ENCODE measurements at places on chromosomes 6 and 20.

GRCh38 chr20:18662279-18663040 lies 74.6 kb downstream of the DTD1 start:
- no peak for DNase-seq

DNA sequence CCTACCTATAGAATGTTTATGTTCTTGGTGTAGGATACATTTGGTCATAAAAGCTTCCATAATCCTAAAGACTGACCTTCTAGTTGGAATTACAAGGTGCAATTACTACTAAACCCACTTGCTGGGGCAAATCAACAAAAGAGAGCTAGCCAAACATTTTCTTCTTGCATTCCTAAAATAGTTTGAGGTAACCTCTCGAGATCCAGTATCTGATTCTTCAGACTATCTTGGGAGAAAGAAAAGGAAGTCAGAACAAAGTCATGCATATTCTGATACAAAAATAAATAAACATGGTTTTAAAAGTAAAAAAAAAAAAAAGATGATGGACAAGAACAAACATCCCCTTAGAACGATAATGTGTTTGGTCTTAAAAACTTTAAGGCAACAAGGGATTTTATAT lies 294.2 kb upstream of the RSPO3 start:
- no peak for DNase-seq

DNA sequence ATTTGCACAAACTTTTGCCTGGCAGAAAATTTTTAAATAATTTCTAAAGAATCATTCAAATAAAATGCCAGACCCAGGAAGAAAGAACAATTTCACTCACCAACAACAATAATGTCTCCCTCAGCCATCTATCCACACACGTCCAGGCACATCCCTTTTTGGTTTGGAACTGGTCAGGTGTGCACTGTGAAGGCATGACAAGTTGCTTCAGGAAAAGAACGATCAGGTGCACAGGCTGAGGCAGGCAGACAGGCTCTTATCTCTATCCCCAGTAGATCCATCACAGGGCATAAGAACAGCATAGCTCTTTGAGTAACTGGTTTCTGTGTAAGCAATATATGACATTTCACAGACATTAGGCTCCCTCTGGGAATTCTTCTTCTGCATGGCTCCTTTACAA lies 18.1 kb upstream of the NXT1 start:
- DNase-seq = no peak

GRCh38 chr6:72464791-72465691 lies 156.8 kb upstream of the KCNQ5 start:
- DNase-seq = no peak

DNA sequence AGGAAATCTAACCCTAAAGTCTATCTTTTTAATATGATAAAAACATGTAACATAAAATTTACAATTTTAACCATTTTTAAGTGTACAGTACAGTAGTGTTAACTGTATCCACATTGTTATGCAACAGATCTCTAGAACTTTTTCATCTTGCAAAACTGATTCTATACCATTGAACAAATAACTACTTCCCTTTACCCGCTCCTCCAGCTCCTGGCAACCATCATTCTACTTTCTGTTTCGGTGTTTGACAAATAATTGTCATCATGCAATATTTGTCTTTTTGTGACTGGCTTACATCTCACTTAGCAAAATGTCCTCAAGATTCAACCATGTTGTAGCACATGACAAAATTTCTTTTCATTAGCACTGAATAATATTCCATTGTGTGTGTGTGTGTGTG lies 203.2 kb downstream of the SIM1 start:
- DNase-seq = no peak

GRCh38 chr6:2640551-2640950 lies 110.2 kb downstream of the MYLK4 start:
- no peak for DNase-seq

GRCh38 chr20:63829945-63830835 lies 874 bp downstream of the ZBTB46 start:
- DNase-seq = no peak

DNA sequence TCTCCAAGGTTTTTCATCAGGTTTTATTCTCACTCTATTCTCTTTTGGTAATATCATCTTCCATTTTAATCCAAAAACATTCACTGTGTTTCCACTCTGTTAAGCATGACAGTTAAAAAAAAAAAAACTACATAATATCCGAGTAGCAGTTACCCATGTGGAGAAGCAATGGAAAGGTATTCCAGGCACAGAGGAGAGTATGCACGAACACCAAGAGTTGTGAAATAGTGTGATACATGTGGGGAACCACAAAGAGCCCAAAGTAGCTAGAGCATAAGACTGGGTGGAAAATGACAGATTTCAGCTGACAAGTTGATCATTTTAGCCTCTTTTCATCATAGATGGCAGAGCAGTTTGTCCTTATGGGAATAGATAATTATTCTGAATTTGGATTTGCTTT lies 19.9 kb upstream of the FBXL4 start:
- DNase-seq = no peak

- DNase-seq = peak; percentile 83
Observed at GRCh38 chr6:31737991-31738979, 1.5 kb upstream of the MSH5 start.

DNA sequence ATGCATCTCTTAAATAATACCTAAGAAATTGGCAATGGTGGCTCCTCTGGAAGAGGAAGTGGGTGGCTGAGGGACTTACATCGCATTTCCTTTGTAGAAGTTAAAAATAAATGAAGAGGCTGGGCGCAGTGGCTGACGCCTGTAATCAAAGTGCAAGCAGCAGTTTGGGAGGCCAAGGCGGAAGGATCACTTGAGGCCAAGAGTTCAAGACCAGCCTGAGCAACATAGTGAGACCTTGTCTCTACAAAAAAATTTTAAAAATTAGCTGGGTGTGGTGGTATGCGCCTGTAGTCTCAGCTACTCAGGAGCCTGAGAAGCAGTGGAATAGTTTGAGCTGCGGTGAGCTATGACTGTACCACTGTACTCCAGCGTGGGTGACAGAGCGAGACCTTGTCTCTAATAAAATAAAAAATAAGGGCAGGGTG lies 12.2 kb upstream of the NCOA3 start:
- no peak for DNase-seq

DNA sequence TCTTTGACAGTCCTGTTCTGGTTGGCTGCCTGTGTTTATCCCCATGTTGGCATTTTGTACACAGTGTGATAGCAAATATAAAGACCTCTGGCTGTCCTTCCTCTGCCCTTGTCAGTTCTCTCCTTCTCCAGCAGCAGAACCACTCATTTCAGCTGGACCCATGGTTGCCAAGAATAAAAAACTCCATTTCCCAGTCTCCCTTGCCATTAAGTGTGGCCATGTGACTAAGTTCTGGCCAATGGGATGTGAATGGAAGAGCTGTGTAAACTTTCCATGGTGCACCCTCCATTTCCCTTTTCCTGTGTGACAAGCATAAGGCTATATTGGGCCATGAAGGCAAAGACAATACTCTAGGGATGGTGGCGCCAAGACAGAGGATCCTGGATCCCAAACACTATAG lies 78.4 kb upstream of the TBC1D7 start:
- no peak for DNase-seq
